ENCODE measurements at places on chromosomes 7 and 10.

DNA sequence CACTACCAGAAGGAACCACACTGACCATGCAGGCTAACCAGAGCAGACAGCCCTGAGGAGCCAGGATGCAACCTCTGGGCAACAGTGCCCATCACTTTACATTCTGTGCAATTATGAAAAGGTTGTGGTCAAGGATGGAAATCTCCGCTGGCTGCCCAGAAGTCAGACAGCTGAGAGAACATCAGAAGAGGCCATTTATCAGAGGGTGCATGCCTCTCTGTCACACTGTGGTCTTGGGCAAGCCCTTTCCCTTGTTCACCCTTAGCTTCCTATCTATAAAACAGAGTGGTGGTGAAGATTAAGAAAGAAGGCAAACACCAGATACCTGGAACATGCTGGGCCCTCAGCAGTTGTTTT, 120.7 kb upstream of the GDF10 start:
- no peak for DNase-seq

DNA sequence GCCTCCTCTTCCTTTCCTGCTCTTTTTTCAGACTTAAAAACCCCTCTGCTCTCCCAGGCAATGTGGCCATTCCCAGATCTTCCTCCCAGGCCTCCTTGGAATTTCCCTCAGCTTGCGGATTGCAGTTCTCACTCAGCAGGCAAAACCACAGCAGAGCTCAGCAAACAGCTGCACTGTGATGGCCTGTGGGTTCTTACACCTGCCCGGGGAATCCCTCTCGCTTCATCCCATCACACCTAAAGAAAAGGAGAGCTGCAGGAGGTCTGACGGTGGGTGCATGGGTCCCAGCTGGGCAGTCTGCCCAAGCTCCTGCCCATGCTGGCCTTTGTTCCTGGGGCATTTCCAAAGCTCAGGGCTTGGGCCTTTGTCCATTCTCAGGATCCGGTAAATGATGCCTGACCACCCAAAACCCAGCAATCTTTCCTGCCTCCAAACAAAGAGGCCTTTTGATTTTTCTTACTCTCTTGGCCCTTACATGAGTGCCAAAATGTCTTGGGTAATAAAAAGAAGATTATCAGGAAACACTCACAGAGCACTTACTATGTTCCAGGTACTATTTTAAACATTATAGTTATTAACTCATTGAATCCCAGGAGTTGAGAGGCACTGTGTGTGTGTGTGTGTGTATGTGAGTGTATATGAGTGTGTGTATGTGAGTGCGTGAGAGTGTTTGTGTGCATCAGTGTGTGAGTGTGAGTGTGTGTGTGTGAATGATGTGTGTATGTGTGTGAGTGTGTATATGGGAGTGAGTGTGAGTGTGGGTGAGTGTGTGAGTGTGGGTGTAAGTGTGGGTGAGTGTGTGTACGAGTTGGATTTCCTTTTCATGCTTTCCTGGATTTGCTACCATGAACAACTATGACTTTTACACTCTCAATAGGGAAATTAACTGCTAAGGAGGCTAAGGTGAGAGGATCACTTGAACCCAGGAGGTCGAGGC, 64.5 kb upstream of the PODXL start:
- no peak for DNase-seq

- DNase-seq, result no peak
Measured at GRCh38 chr7:130286881-130287280, 6.1 kb upstream of the CPA4 start.

GRCh38 chr10:34305189-34305588, 509.9 kb downstream of the PARD3 start:
- DNase-seq, result peak; percentile 13

DNA sequence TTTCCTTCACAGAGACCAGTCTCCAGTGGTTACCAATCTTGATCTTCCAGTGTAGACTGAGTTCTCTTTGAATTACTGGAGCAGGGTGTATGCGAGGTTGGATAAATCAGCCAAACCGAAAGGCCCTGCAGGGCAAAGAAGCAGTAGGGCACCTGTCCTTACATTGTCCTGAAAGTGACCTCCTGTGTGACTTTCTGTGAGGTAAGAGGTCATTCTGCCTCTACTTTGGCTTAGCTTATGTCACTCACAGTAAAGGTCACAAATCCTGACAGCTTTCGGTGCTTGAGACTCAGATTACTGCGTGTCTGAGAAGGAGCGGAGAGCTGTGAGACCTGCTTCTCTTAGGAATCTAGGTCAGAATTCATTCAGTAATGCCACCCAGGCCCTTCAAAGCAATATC, 252.7 kb upstream of the ETV1 start:
- DNase-seq, result no peak

GRCh38 chr10:68628576-68629127, 68.5 kb downstream of the TET1 start:
- DNase-seq, result no peak

- DNase-seq, result no peak
Measured at GRCh38 chr10:688312-689120, 952 bp downstream of the DIP2C start.

GRCh38 chr7:5543361-5543760, 119.7 kb upstream of the TNRC18 start:
- DNase-seq, result no peak

- DNase-seq, result no peak
Measured at GRCh38 chr7:42494736-42495135, 257.7 kb upstream of the GLI3 start.

- no peak for DNase-seq
Measured at GRCh38 chr7:50615519-50616080, 50.4 kb upstream of the DDC start.

- no peak for DNase-seq
Measured at GRCh38 chr10:91366704-91367103, 43.4 kb upstream of the HECTD2 start.

DNA sequence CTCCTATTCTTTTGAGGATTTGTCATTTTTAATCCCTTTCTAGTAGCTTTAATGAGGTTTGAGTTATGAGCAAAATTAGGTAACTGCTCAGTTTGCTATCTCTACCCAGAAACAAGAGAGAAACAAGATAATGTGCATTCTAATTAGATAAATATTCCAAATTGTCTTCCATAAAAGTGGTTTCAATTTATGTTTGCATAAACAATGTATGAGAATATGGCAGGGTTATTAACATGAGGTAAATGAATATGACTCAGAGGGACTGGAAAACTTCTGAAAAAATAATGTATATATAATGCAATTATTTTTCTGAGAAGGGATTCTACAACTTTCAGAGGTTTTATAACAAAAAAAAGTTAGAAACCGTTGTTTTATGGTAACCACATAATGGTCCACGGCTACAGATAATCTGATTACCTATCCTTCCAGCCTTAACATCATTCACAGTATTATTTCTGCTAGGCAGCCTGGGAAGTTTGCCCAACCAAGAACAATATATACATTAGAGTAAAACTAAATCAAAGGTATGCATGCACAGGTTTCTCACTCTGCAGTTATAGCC, 101.2 kb downstream of the CRPPA start:
- no peak for DNase-seq

- DNase-seq, result no peak
Measured at GRCh38 chr7:138979988-138980562, 1.1 kb downstream of the KIAA1549 start.

DNA sequence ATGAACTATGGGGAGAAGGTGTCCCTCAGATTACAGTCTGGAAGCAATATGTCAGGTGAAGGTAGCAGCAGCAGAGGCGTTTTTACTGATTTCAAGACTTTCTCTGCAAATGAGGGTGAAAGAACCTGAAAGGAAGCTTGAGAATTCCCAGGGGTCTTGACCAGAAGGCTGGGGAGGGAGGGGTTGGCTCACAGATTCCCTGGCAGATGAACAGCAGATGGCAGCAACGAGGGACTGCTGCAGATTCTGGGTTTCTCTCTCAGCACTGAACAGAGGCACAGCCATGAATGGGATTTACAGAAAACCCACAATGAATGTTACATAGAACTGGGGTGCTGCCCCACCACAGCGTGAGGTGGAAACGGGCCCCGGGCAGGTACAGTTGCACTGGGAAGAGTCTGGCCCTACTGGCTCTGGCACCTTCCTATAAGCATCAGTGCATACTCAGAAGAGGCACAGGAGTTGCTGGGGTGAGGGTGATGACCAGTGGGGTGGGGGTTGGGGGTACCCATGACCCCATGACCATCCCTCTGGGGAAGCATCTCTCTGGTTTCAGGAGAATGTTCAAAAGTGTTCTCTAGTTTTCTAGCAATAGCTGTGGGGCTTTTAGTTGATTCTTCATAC, 317.8 kb downstream of the SH2D4B start:
- DNase-seq, result peak; percentile 40

DNA sequence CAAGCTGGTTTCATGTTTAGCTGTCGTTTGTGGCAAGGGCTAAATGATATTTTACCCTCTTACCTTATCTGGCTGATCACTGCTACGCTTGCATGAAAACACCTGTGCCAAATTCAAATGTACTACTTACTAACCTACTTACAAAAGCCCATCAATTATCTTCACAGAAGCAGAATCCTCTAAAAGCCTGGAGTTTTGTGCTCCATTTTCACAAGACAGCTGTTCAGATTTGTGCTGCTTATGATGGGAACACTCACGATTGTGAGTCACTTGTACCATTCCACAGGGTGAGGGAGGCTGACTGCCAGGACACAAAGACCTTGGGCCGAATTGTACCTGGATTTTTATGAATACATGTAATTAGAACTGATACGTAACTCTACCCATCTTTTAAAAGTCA, 245.0 kb upstream of the NPY start:
- DNase-seq, result no peak

DNA sequence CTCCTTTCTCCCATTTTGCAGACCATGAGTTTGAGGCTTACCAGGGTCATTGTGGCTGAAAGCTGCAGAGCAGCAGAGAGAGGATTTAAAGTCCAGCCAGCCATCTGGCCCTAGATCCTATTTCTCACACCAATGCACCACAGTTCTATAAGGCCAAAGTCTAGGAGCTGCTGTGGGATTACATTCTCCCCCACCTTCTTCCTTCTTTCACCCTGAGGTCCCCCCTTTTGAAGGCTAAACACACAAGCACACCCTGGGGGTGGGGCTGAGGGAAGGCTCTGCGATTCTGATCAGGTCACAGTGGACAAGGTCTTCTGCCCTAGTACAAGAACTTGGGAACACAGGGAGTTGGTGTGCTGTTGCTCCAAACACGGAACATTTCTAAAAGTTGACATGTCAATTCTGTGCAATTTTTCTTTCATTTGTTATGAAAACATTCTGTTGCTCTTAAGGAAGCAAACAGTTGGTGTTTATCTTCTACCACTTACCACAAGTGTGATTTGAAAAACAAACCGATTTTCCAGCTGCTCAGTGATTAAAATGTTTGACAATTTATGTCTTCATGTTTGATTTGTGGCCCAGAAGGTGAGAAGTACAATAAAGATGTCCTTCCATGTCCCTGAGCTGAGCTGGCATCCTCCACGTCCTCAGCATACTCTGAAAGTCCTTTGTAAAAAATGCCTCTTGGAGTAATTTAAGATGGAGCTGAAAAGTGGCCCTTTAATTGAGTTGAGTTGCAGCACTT, 271.6 kb upstream of the PPP2R2D start:
- no peak for DNase-seq

DNA sequence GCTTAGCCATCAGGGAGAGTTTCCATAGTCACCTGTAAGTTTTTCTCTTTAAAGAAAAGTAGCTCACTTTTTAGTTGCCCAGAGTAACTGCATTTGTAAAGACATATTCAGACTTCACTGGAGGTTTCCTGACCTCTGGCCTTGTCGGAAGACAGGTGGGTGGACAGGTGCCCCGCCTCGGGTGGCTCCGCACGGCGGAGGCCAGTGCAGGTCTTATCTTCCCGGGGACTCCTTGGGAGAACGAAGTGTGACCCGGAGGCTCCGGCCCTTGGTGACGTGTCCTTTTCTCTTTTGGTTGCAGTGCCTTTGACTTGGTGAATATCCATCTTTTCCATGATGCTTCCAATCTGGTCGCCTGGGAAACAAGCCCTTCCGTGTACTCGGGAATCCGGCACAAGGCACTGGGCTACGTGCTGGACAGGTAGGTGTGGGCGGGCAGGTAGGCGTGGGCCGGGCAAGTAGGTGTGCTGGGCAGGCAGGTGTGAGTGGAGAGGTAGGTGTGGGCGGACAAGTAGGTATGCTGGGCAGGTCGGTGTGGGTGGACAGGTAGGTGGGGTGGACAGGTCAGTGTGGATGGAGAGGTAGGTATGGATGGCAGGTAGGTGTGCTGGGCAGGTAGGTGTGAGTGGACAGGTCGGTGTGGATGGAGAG, 75.8 kb downstream of the NKX6-2 start:
- no peak for DNase-seq

DNA sequence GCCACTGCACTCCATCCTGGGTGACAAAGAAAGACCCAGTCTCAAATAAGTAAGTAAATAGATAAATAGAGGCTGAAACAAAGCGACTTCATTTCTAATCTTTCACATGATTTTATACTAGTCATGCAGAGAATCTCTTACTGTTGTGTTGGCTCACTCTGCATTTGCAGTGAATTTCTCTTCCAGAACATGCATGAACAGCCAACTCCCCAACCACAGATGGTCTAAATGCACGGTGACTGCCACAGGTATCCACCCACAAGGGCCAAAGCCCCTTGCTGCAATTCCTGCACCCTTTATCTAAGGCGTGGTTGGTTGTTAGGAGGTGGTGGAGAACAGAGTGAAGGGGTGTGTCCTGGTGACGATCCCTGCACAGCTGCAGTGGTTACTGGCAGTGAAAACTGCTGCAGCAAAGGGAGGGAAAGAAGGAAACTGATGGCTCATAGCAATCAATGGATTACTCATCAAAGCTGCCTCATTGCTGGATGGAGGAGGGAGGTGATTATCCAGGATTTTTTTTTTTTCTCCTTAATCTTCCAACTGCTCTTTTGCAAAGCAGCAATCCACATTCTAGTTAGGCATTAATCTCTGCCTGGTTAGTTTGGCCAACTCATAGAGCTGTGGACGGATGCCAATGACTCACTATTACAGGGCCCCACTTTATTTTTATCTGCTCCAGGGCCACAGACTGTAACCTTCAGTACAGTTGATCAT, 50.6 kb downstream of the PRTFDC1 start:
- no peak for DNase-seq

- no peak for DNase-seq
Measured at GRCh38 chr10:33749067-33749735, 414.7 kb upstream of the NRP1 start.

GRCh38 chr7:102262546-102262945, 24.1 kb upstream of the SH2B2 start:
- DNase-seq, result no peak

- peak; percentile 92 for DNase-seq
Measured at GRCh38 chr7:23570592-23571200, 26.5 kb upstream of the CCDC126 start.

GRCh38 chr7:18037609-18038008, 10.0 kb upstream of the PRPS1L1 start:
- DNase-seq, result no peak

DNA sequence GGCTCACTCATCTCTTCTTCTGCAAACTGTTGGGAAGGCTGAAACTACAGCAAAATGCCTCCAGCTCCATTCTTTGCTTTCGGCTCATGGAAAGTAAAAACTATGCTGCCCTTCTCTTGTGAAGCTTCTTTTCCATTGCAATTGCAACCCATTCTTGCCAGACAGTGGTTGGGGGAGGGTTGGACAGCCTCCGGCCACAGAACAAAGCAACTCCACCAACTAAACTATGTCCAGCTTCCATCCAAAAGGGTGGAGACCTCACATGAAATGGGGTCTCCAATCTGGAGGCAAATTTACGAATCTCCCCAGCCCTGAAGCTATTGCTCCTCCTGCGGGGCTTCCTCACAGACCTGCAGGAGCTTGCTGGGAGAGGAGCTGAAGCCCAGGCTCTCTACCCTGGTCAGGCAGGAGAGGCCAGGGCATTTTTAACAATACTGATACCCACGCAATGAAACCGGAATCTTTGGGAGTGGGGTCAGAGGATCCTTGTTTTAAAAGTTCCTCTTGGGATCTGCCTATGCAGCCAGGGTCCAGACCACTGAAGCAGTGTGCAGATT, 549 bp downstream of the GPNMB start:
- no peak for DNase-seq

GRCh38 chr10:119219871-119220270, 12.5 kb downstream of the GRK5 start:
- DNase-seq, result no peak
